Epithelial cell of proximal tubule (primary cell): ENCODE measurements at places on chromosomes 11 and 22. TPM values are rescaled to one million over a fixed set of nuclear protein-coding genes. Genes with fewer than 3 reads are reported as not detected.

GRCh38 chr11:67413266-67413849 is 2.1 kb upstream of the CARNS1 start:
- DNase-seq: no peak

Gene LGR4
- 62.7 and 64.2 TPM in 2 replicates for total RNA-seq

Gene CELSR1
- 33.7 and 85.0 TPM in 2 replicates for total RNA-seq

DNA sequence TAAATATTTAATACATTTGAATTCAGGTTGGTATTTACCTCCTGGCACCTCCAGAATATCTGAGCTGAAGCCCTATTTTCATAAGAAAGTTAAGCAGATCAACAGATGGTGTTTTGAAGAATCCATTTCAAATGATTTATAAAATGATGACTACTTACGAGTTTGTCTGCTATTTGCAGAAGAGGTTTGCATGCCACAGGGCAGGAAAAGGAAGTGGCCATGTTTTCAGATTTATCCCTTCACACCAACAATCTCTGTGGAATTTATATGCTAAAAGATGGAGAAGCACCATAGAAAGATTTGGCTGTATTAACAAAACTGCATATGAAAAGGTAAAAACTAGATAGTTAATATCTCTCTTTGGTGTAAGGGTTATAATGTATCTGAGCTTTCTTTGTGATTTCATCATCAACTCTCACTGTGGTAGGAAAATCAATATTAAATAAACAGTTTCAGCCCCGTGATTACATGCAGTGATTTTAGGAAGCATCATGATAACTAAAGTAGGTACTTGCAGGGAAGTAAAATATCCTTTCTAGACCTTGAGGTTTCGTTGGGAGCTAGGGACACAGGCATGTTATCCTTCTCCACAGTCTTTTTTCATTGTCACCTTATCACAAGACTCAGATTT is 2.6 kb downstream of the BMAL1 start:
- no peak for DNase-seq

Gene OR52A1
- not detected in 2 replicates for total RNA-seq

GRCh38 chr11:2109541-2110019 is 29.6 kb downstream of the IGF2 start:
- DNase-seq: no peak

Gene HEPACAM
- under 0.01 TPM in 1 of 2 replicates, not detected in the other for total RNA-seq

- no peak for DNase-seq
Measured at GRCh38 chr11:47378010-47378835, at the start of gene SPI1. SPI1 (minus strand) TSS chr11:47378547; CDS start chr11:47378353, 194 bp downstream.

Gene TTC36
- 1.6 TPM in 1 of 2 replicates, not detected in the other for total RNA-seq

DNA sequence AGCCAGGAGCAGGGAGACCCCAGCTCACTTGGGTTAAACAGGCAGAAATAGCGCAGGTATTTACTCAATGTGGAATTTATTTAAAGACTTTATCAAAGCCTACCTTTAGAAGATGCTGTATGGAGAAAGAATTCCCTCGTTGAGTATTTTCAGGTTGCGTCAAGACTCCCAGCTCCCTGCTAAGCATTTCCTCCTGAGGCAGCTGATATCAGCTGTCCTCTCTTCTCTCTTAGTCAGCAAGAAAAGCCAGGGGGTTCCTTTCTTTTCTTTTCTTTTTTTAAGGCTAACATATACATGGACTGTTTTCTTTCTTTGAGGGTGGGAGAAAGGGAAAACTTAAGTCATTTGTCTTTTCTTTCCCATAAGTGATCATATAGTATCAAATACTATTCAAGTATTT is 125.8 kb upstream of the POU2AF2 start:
- DNase-seq: no peak
